ENCODE measurements at places on chromosomes 12 and 14.

- no peak for DNase-seq
- H3K4me3 ChIP-seq: no peak overlapping the region
- no peaks in the 10 kb centered on the region for H3K4me1 ChIP-seq
- no peaks in the 10 kb centered on the region for H3K36me3 ChIP-seq
Measured at GRCh38 chr12:66017736-66018135, 112.8 kb downstream of the LLPH start.

DNA sequence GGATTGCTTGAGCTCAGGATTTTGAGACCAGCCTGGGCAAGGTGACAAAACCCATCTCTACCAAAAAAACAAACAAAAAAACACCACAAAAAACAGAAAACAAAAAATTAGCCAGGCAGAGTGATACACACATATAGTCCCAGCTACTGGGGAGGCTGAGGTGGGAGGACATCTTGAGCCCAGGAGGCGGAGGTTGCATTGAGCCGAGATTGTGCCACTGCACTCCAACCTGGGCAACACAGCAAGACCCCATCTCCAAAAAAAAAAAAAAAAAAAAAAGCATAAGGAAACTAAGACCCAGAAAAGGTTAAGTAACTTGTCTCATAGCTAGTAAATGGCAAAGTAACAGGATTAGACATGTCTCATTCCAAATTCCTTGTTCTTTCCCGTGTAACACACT lies 56.3 kb upstream of the PSMA6 start:
- no peaks in the 10 kb centered on the region for H3K27me3 ChIP-seq
- H3K4me1 ChIP-seq: peaks cover 10% of the 10 kb centered on the region
- H3K4me3 ChIP-seq: no peak overlapping the region
- DNase-seq: no peak

GRCh38 chr12:33596061-33596460 lies 156.4 kb upstream of the SYT10 start:
- DNase-seq: no peak
- H3K36me3 ChIP-seq: no peaks in the 10 kb centered on the region
- no peaks in the 10 kb centered on the region for H3K27me3 ChIP-seq
- no peak overlapping the region for H3K4me3 ChIP-seq
- no peaks in the 10 kb centered on the region for H3K4me1 ChIP-seq
- H3K27ac ChIP-seq: no peak overlapping the region

- H3K4me3 ChIP-seq: no peak overlapping the region
- no peaks in the 10 kb centered on the region for H3K4me1 ChIP-seq
- no peak overlapping the region for H3K27ac ChIP-seq
- no peaks in the 10 kb centered on the region for H3K36me3 ChIP-seq
Measured at GRCh38 chr12:52398176-52398575, 8.0 kb downstream of the KRT82 start.

DNA sequence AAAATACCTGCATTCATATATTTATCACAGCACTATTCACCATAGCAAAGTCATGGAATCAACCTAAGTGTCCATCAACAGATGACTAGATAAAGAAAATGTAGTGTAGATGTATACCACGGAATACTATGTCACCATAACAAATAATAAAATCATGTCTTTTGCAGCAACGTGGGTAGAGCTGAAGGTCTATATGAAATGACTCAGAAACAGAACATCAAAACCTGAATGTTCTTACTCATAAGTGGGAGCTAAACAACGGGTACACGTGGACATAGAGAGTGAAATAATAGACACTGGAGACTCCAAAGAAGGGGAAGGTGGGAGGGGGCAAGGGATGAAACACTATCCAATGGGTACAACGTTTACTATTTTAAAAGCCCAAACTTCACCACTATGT lies 37.9 kb downstream of the SLC38A1 start:
- H3K4me3 ChIP-seq: no peak overlapping the region
- no peaks in the 10 kb centered on the region for H3K27me3 ChIP-seq
- peaks cover 63% of the 10 kb centered on the region for H3K4me1 ChIP-seq
- H3K27ac ChIP-seq: no peak overlapping the region
- no peak for DNase-seq

Data from activated CD4-positive, alpha-beta T cell treated with anti-CD3 and anti-CD28 coated beads for 36 hours (primary cell).